ENCODE measurements at places on chromosomes 2 and 18.

DNA sequence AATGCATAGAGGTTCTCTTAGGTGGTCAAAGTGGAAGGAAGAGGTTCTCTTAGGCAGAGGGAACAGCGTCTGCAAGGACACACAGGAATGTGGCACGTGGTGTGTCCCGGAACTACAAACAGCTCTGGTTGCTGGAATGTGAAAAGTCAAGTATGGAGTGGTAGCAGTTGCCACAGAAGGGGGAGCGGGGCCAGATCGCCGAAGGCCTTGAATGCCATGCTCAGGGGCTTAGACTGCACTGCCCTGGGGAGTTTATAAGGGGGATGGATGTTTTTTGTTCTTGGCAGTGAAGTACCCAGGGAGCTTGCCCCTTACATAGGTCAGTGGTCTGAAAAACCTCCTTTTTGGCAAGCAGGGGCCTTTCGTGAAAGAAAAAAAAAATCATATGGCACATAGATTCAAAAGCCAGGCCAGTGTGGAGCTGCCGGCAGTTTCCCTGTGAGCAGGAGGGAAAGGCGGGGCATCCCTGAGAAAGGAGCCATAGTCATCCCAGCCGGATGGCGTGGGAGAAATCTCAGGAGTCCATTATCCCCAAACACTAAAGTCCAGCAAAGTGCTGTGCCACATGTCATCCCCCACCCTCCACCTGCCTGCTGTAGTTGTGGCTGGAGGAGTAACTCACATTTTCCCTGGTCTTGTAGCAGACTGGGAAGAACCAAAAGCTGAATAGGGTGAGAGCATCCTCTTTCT, 45.4 kb downstream of the GORASP2 start:
- no peak for DNase-seq

DNA sequence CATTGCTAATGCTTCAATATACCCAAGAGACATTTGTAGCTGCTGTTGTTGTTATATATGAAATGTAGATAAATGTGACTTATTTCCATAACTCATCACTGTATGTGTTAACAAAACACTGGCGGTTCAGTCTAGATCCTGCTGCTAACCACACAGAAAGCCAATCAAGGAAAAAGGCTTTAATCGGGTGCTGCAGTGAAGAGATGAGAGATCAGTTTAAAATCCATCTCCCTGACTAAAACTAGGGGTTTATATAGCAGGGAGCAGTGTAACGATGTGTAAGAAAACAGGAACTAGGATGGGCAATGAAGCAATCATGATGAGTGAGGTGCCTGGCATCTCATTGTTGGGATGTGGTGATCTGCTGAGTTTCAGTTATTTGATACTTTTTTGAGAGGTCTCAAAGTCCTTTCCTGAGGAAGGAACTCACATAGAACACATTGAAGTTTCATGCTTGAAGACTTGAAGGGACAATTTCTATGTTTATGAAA, 677.7 kb upstream of the CDH7 start:
- no peak for DNase-seq

- peak; percentile 76 for DNase-seq
Measured at GRCh38 chr2:170145675-170146432, 32.1 kb upstream of the MYO3B start.

GRCh38 chr2:188189356-188189755, 102.3 kb upstream of the GULP1 start:
- no peak for DNase-seq

DNA sequence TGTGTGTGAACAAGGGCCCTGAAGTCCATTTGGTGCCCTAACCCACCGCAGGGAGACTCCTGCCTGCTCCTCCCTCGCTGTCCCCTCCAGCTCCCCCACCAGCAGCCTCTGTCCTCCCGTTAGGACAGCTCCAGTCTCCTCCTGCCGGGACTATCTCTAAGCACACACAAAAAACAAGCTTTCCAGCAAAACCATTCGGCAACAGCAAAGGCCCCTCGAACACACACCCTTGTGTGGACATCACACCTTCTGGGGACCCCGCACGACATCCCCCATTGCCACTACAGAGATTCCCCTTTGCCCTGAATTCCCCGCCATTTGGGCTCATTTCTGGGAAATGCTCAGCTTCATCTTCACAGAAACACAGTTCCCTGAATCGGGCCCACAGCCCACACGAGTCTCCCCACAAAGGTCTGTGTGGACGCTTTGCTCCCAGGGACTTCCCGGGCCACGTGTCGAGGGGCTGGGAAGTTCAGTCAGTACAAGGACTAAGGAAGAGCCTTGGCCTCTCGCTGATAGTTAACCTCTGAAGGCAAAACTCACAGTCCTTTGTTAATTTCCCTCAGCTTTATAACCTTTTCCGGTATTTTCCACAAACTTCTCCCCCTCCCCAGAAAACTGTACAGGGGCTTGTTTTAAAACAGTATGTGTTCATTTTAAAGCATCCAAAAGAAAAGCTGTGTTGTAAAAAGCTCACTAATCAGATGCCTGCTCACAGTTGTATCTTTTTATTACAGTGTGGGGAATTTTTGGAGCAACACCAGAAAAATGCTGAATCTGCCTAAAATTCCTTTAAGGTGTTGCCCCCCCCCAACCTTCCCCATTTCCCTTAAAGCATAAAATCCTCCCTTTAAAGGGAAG, 25.9 kb downstream of the SMAD7 start:
- DNase-seq = no peak

GRCh38 chr18:79366177-79367094, 29.3 kb upstream of the NFATC1 start:
- DNase-seq = no peak

DNA sequence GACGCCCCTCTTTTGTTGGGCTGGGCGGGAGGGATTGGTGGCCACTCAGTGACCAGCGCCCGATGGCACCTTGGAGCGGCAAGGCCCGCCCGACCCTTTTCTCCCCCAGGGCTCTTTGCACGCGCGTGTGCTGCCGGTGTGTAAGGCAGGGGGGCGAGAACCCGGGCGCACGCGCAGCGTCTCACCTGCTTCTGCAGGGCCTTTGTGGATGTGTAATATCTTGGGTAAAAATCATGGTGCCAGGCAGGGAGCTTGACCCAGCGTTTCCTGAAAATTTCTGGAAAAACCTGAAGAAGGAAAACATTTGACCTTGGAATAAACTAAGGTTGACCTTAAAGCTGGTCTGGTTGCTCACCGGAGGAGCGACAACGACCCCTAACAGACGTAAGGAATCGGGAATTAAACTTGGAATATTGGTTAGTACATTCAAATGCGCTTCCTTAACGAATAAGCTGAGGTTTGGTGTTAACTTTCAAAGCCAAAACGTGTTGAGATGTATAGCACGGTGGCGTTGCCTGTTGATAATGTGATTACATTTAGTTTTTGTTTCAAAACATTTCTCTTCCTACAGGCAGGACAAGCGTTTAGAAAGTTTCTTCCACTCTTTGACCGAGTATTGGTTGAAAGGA, 438 bp downstream of the HSPE1 start:
- DNase-seq = peak; percentile 10

DNA sequence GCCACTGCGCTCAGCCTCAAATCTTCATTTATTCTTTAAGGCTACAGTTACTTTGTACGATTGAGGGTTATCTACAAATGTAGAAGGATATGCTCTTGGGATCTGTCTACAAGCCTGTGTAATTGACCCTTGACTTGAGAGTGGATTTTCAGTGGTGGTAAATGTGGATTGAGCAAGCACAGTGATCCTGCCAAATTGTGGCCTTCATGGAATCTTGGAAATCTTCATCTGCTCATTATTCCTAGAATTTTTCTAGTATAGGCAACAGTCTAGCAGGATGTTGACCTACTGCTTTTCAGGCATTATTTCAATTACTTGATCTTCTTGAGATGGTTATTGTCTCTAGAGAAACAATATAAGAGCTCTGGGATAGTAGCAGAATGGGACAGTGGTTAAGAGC, 226.1 kb upstream of the REV1 start:
- no peak for DNase-seq

- no peak for DNase-seq
Measured at GRCh38 chr2:11749646-11750349, 3.4 kb downstream of the LPIN1 start.

- DNase-seq = no peak
Measured at GRCh38 chr2:175234650-175235049, 53.1 kb upstream of the ATP5MC3 start.

GRCh38 chr2:211854832-211855231, 683.8 kb downstream of the ERBB4 start:
- no peak for DNase-seq

DNA sequence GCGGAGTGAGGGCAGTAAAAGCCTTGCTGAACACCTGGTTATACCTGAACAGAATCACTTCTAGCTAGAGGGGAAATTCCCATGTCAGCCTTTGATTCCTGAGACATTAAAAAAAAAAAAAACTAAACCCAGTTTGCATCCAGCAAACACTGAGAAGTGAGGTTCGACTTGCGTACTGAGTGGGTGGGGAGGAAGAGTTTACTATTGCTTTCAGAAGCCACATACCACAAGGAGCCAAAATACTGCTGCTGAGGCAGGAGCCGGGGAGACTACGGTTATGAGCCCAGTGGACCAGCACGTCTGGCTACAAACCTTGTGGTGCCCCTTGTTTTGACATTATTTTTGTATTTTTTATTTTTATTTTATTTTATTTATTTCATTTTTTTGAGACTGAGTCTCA, 2.7 kb downstream of the COLEC11 start:
- DNase-seq = no peak

GRCh38 chr2:48258481-48259149, 271.3 kb upstream of the STON1 start:
- no peak for DNase-seq

DNA sequence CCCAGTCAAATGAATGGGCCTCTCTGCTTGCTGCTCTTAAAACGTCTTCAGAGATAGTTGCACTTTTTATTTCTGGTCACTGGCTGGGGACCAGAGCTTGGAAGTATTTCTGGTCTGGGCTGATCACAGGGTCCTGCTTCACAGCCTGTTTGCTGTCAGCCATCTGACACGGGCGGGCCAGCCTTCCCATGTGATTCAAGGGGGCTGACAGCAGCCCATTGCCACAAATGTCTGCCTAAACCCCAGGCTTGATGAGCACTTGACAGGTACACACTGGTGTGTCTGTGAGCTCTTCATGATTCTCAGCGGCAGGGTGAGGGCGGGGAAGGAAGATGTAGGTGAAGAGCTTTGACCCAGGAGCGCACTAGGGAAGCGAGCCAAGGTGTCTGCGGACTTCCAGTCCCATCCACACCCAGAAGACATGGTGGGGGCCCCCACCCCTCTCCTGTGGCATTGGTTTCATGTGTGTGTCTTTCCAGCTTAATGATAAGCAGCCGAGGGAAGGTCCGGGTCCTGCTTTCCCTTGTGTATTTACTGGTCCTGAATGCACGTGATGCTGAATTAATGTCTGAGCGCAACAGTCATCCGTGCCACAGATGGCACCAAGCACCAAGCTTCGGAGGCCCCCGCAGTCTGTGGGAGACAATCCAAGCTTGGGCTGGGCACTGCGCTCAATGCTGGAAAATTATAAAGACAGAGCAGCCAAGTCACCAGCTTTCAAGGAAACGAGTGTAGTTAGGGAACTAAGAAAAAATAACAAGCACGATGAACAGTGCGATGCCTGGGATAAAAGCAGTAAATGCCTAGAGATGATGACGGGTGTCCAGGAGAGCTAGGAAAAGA, 73.3 kb downstream of the SH3BP4 start:
- DNase-seq = no peak

- no peak for DNase-seq
Measured at GRCh38 chr2:64141674-64142405, 2.4 kb downstream of the PELI1 start.

DNA sequence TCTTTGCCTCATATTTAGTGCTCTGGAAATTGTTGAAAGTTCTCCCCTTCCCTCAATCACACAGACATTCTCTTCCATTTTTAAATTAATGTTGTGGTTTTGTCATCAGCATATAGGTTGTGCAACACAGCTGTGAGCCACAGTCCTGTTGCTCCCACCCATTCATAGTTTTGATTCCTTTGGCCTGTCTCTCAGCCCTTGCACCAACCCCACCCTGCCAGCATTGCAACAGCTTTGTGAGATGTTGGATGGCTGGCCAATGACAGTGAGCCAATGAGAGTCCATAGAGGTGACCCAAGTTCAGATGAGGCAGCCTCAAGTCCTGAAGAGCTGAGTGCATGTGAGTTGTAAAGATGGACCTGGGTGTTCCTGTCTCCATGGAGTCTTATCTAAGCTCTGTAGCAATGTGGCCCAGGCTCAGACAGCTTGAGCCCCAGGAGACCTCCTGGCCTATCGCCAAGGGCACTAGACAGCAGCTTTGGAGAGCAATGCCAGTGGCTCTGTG, 775.5 kb downstream of the RNF144A start:
- peak; percentile 41 for DNase-seq

GRCh38 chr2:74865770-74866674, 32.1 kb downstream of the HK2 start:
- DNase-seq = no peak

GRCh38 chr2:218063896-218064295, 5.2 kb upstream of the RUFY4 start:
- no peak for DNase-seq

DNA sequence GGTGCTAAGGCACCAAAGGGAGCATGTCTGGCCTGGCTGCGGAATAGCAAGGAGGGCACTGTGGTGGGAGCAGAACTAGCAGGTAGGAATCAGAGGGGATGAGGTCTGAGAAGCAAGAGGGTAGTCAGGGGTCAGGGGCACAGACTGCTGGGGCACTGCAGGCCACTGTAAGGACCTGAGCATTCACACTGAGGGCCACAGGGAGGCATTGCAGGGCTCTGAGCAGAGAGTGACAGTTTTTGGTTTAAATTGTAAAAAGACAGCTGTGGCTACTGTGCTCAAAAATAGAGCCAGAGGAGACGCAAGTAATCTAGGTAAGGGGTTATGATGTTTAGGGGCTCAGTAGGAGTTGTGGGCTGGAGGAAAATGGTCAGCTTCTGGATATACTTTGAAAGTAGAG, 41.5 kb downstream of the ARHGAP25 start:
- DNase-seq = no peak

GRCh38 chr2:41197781-41198180, 745.9 kb upstream of the SLC8A1 start:
- DNase-seq = peak; percentile 1

GRCh38 chr18:10035281-10035991, 121.6 kb downstream of the VAPA start:
- peak; percentile 57 for DNase-seq

- DNase-seq = no peak
Measured at GRCh38 chr18:21660078-21660477, 44.5 kb downstream of the ABHD3 start.

GRCh38 chr2:328761-329160, 40.9 kb upstream of the ALKAL2 start:
- peak; percentile 17 for DNase-seq

GRCh38 chr2:29783666-29784065, 137.7 kb downstream of the ALK start:
- no peak for DNase-seq

GRCh38 chr18:35334821-35335220, 9.4 kb downstream of the ZNF24 start:
- DNase-seq = no peak

GRCh38 chr2:105741174-105741573, 3.5 kb upstream of the NCK2 start:
- no peak for DNase-seq

DNA sequence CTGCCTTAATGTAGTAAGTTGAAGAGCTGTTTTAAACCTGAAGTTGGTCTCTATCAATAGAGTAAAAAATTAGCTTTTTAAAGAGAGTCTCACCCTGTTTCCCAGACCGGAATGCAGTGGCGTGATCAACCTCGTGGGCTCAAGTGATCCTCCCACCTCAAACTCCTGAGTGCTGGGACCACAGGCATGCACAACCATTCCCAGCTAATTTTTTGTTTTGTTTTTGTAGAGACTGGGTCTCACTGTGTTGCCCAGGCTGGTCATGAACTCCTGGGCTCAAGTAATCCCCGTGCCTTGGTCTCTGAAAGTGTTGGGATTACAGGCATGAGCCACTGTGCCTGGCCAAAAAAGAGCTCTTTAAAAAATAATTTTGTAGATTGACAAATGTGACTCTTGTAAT, 40.3 kb downstream of the CRIM1 start:
- no peak for DNase-seq

GRCh38 chr2:53629501-53629900, 138.1 kb upstream of the CHAC2 start:
- no peak for DNase-seq
